ENCODE measurements at places on chromosomes 4 and X. TPM values are rescaled to one million over a fixed set of nuclear protein-coding genes. Genes with fewer than 3 reads are reported as not detected.
A peak's percentile ranks its signal among the peaks of the same experiment; 100 is the strongest.

GRCh38 chrX:25873196-25873595 is 264.9 kb upstream of the MAGEB18 start:
- H3K27me3 ChIP-seq = no peaks in the 10 kb centered on the region
- H3K4me1 ChIP-seq = no peaks in the 10 kb centered on the region
- no peaks in the 10 kb centered on the region for H3K36me3 ChIP-seq
- H3K4me3 ChIP-seq = no peak overlapping the region
- DNase-seq = no peak
- no peak overlapping the region for H3K27ac ChIP-seq

DGAT2L6 gene
- not detected for total RNA-seq

DNA sequence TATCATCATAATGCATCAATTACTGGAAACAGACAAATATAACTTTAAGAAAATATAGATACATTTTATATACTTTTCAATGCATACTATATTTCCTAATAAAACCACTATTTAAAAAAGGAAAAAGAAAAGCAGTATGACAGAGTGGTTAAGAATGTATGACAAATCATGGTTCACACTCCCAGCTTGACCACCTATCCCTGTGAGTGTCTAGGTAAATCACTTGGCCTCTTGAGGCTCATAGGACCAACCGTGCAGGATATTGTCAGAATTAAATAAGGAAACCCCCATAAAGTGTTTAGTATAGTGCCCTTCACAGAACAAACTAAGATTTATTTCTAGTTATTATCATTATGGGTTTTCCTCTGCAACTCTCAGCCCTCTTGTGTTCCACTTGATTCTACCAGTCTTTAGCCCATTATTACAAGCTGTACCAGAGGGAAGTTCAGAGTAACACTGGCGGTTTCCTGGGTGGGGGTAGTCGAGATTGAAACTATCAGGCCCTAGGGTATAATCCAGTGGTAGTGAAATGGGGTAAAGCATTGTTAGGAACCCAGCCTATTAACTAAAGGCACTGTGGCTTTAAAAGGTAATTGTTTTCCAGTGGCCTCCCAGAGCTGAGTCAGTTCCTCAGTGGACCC is 55.5 kb upstream of the PAK3 start:
- no peaks in the 10 kb centered on the region for H3K36me3 ChIP-seq
- H3K4me1 ChIP-seq = no peaks in the 10 kb centered on the region
- H3K4me3 ChIP-seq = no peak overlapping the region

DNA sequence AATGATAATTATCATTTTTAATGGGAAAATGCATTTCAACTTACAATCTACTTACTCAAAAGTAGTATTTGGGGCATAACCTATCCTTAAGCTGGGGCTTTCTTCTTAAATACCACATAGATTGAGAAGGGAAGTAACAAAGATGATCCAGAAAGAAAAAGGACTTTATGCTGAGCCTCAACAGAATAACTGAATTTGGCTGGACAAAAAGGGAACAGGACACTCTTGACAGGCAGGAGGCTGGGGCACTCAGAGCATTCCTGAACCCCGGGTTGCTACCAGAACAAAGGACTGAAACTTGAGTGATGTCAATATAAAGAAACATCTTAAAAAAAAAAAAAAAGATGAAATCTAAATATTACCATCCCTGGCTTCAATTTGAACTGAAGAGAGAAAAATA is 23.9 kb downstream of the RELL1 start:
- peak overlapping the region; percentile 55 for H3K27ac ChIP-seq

DNA sequence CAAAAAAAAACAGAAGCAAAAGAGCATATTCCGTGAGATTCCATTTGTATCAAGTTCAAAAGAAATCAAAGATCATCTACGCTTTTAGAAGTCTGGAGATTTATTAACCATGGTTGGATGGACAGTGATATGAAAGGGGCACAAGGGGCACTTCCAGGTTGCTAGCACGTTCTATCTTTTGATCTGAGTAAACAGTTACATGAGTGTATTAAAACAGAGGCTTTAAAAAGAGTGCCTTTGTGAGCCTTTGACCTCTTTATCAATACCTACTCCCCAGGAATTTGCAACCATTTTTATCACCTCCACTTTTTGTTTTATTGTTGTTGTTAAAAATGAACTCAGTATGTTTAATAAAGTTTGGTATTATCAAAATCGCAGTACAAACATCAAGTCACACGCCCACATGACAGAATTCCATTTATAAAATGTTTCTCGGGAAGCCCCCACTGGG is 72.4 kb upstream of the UCP1 start:
- peak overlapping the region; percentile 43 for H3K4me3 ChIP-seq
- H3K27ac ChIP-seq = peak overlapping the region; percentile 22
- H3K36me3 ChIP-seq = peaks cover 27% of the 10 kb centered on the region
- peaks cover under 1% of the 10 kb centered on the region for H3K4me1 ChIP-seq
- no peaks in the 10 kb centered on the region for H3K27me3 ChIP-seq

Data from heart left ventricle (tissue), 16 donors.